ENCODE measurements at places on chromosomes 2 and 18.
A peak's percentile ranks its signal among the peaks of the same experiment; 100 is the strongest.

DNA sequence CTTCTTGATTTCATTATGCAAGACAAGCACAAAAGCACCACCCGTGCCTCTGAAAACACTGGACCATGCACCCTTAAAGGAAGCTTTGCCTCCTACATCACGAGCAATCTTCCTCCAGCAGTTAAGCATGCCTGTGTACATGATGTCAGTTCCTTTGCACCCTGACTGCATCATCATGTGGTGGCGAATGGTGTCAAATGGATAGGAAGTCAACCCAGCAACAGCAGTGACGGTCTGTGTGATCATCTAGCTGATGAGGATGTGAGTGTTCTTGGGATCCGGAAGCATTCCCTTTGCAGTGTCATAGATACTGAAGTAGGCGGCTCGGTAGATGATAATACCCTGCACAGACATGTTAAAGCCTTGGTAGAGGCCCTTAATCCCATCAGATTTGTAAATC is 240.7 kb upstream of the FAM98A start:
- DNase-seq, result no peak

DNA sequence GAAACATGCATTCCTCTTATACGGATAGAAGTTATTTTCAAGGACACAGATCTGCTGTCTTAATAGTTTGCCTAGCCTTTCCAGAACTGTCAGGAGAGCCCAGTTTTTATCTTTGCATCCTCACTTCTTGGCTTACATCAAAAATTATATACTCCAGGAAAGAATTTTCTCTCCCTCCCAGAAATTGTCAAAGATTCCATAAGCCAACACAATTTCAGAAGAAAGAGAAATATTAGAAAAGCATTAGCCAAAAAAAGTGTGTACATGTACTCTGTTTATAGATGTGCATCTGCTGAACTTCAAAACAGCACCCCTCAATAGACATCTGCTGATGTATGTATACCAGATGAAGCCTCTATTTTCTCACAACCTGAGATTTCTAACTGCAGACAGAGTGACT is 210.4 kb downstream of the METTL4 start:
- DNase-seq, result no peak

DNA sequence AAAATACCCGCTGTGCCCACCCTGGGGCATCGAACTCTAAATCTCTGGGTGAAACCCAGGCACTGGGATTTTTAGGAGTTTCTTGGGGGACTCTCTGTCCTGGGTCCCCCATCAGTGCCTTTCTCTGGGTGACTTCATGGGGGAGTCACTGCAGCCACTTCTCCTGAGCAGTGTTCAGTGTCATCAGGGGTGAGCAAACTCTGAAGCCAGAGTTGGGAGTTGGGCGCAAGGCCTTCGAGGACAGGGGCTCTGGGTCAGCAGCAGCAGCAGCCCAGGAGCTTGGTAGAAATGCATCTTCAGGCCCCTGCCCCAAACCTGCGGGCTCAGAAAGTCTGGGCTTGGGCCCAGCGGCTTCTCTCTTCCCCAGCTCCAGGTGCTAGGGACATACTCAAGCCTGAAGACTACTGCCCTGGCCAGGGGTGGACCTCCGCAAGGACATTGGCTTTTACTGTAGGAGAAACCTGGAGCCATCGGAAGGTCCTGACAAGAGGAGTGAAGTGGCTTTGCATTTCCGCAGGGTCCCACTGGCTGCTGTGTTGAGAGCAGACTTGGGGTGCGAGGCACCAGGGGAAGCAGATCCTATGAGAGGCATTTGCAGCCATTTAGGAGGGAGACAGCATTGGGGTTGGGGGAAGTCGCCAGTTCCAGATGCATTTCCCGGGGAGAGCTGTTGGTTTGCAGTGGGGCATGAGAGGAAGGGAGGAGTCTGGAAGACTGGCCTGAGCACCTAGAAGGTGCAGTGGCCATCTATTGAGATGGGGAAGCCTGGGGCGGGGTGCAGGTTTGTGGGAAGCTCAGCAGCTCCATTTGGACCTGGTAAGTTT is 51.5 kb upstream of the FAHD2A start:
- no peak for DNase-seq

DNA sequence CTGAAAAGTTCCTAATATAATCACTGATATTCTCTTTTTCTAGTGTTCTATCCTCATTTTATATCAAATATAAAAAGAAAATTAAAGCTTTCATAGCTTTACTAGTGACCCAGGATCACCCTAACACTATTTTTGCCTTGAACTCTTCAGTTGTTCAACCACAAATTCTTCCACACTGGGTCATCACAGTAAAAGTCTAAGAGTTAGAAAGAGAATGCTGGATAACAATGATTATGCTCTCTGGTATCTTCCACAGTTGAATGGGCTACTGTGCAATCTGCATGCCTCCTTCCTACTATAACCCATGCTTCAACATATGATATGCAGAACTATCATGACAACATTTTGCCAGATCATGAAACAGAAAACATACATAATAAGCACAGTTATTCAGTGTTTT is 32.3 kb downstream of the CHN1 start:
- DNase-seq, result no peak

DNA sequence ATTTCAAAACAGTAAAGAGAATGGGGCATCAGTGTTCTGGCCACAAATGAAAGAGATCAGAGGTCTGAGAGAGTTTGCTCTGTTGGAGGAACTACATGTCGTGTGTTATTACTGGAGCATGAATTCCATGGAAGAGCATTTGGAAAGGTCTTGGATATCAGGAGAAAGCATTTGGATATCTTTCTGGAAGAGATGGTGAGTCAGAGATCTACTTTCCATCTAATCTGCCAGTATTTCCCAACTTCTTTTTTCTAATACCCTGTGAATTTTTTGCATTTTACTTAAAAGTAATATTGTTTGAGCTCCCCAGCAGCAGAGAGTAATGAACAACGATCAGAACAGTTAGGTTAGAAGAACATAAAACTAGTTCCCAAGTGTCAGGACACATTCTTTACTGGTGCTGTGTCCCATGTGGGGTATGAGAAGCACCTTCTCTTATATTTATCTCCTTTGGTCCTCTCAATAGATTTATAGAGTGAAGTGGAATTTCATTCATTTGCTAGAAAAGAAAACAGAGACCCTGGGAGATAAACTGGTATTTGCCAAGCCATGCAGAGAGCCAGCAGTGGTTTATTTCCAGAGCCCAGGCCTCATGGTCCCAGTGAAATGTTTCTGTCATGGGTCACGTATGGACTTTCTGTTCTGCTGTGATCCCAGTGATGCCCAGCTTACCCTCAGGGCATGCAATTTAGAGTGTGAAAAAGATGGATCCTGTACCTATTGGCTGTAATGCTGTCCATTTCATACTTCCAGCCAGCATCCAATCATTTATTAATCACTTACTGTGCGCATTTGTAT is 130.8 kb upstream of the NT5C1B start:
- no peak for DNase-seq

DNA sequence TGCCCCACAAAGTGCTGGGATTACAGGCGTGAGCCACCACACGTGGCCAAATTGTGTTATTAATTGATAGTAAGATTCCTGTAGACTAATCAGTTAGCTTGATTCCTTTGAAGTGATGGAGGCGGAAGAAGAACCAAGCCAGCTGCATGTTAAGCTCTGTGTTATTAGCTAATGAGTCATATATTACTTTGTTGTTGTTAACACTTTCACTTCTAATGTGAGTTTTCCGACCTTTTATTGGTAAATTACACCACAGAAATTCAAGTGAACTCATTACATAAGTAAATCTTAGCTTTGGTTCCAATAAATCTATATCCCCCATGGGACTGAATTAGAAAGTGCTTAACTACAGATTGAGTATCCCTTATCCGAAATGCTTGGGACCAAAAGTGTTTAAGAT is 20.3 kb downstream of the CHMP1B start:
- DNase-seq, result no peak

- DNase-seq, result no peak
Measured at GRCh38 chr2:23668756-23669304, 258.1 kb downstream of the ATAD2B start.

- DNase-seq, result no peak
Measured at GRCh38 chr2:46308629-46309028, 11.4 kb downstream of the EPAS1 start.

- no peak for DNase-seq
Measured at GRCh38 chr18:36124841-36125240, 4.3 kb downstream of the SLC39A6 start.

DNA sequence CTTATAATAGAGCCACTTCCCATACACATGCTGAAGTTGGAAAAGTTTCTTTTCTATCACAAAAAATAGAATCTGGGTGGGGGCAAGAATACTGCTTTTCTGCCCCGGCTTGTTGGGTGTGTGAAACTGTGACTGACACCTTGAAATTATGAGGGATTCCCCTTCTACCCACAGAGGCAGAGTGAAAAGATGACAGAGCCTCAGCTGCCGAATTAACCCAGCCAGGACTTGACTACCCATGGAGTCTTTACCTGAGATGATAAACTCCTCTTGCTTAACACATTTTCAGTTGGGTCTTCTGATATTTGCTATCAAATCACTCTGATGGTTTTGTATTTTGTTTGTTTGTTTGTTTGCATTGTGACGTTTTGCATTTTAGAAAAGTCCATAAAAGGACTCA is 66.0 kb upstream of the PMAIP1 start:
- DNase-seq, result no peak

DNA sequence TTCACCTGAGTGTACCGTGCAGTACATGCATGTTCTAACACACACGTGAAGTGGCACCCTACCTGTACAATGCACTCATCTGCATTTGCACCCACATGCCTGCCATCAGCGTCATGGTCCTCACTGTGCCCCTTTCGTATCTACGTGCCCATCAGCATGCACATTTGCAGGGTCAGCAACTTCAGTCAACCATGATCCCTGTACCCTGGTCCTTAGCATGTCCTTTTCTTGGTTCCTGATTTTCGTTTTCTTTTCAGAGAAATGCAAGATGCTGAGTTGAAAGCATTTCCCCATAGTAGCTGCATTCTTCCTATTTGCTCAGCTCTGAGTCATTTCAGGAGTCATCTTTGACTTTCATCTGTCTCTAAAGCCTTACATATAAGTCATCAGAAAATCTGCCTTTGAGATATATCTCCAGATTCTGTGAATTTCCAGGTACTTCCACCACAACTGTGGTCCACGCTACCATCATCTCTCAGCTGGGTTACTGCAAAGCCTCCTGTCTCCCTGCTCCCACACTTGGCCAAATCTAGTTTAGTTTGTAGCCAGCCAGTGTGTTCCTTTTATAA is 14.7 kb upstream of the PUM2 start:
- DNase-seq, result peak; percentile 52

- DNase-seq, result no peak
Measured at GRCh38 chr2:108414256-108414876, 34.6 kb upstream of the GCC2 start.

All from activated T-helper 2 cell treated with anti-CD3 and anti-CD28 coated beads, Interferon-gamma antibody, Interleukin-2, Interleukin-4, amounts not matched to agents 10 μg/mL and 5 μg/mL and 100 μg/mL, durations not matched to agents 14 hours and 24 hours and 36 hours (primary cell).